NCI-H510A treated with DMSO at 0.1 percent for 48 hours (cell line): ENCODE measurements at places on chromosomes 6 and 20.

- DNase-seq, result no peak
Observed at GRCh38 chr6:111585241-111585973, 20.3 kb downstream of the TRAF3IP2 start.

GRCh38 chr6:167078745-167079144 is 44.2 kb upstream of the CCR6 start:
- DNase-seq, result no peak

GRCh38 chr6:145668844-145669243 is 66.5 kb downstream of the EPM2A start:
- DNase-seq, result no peak

DNA sequence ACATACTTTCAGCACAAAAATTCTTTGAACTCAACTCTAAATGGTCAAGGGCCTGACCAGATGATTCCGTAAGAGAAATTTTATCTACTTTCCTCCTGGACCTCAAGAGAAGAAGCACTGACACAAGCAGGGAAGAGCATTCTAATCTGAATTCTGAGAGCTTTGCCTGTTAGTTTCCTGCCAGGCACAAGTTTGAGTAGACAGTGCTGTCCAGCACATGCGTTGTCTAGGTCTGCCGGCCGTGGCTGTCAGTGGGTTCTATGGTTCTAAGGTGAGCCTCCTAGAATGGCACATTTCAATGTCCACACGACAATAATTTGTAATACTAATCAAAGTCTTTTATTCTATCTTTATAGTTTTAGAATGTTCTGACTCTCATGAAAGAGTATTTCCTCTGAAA is 91.9 kb downstream of the RFPL4B start:
- no peak for DNase-seq

DNA sequence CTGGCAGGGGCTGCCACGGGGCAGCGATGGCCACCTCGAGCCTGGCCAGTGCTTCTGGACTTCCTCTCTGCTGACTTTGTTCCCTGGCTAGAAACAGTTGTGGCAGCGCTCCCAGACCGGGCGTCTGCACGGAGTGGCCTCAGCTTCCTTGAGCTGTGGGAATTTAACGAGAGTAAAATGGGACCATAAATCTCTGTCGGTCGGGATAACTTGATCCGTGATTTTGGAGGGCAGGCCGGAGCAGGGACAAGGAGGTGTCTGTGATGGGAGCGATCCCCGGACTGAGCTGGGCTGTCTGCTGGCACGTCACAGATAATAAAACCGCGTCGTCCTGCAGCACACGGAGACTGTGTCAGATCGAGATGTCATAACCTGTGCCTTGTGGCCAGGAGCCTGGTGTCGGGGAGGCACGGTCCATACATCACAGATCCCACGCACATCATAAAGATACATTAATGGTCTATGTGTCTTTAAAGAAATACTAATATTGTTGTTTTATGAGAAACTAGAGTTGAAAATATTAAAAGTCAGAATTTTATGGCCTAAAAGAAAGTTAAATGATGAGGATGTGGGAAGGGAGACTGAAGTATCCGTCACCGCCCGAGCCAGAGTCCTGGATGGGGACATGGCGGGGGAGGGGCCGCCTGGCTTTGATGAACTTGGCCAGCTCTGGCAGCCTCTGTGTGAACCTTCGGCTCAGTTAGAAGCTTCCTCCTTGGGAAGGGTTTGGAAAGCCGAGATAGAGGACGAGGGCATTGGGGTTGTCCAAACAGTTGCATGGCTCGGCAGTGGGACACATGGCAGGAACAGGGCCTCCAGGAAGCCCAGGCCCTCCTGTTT is 6.5 kb upstream of the RBBP8NL start:
- DNase-seq, result no peak

GRCh38 chr20:37941992-37942391 is 39.1 kb downstream of the VSTM2L start:
- no peak for DNase-seq

DNA sequence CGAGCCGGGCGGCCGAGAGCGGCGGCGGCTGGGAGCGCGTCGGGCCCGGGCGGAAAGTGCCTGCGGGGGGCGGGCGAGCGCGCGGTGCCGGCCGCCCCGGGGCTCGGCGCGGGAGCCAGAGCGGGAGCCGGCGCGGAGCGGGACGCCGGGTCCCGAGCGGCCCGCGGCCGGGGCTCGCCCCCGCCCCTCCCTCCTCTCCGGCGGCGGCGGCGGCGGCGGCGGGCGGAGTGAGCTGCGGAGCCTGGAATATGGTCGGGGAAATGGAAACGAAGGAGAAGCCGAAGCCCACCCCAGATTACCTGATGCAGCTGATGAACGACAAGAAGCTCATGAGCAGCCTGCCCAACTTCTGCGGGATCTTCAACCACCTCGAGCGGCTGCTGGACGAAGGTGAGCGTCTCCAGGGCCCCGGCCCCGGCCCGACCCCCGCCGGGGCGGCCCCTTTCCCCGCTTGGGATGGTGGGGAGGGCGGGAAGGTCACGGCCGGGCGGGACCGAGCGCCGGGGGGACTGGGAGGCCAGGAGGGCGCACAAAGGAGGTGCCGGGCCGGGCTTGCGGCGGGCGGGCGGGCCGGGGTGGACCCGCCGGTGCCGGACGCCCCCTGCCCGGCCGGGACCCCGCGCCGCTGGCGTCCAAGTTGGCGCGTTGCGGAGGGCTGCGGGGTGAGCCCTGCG is 565 bp downstream of the QKI start:
- DNase-seq, result no peak

GRCh38 chr6:165922309-165922794 is 245.3 kb downstream of the TBXT start:
- no peak for DNase-seq

GRCh38 chr20:50318710-50319109 is 128.1 kb downstream of the CEBPB start:
- no peak for DNase-seq

- no peak for DNase-seq
Observed at GRCh38 chr6:12567682-12568081, 148.9 kb upstream of the PHACTR1 start.

DNA sequence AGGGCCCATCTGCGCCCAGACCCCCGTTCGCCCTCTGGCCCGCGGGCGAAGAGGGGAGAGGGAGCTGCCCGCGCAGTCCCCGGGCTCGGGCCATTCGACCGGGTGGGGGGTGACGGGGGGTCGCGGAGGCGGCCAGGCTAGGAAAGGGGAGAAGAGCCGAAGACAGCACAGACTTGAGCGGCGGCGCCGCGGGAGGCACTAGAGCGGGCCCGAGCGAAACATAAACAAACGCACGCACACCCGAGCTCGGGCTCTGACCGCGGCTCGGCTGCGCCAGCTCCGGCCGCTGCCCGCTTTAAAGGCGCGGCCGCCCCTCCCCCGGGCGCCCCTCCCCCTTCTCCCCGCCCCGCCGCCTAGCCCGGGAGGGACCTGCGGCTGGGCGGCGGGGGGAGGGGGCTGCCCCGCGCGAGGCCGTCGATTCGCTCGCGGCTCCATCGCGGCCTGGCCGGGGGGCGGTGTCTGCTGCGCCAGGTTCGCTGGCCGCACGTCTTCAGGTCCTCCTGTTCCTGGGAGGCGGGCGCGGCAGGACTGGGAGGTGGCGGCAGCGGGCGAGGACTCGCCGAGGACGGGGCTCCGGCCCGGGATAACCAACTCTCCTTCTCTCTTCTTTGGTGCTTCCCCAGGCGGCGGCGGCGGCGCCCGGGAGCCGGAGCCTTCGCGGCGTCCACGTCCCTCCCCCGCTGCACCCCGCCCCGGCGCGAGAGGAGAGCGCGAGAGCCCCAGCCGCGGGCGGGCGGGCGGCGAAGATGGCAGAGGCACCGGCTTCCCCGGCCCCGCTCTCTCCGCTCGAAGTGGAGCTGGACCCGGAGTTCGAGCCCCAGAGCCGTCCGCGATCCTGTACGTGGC is at the start of gene FOXO3:
TSS of gene FOXO3 (plus strand) at position 455 of the 846 bp plus-strand sequence. CDS start at position 747, 292 bp downstream.
- no peak for DNase-seq

DNA sequence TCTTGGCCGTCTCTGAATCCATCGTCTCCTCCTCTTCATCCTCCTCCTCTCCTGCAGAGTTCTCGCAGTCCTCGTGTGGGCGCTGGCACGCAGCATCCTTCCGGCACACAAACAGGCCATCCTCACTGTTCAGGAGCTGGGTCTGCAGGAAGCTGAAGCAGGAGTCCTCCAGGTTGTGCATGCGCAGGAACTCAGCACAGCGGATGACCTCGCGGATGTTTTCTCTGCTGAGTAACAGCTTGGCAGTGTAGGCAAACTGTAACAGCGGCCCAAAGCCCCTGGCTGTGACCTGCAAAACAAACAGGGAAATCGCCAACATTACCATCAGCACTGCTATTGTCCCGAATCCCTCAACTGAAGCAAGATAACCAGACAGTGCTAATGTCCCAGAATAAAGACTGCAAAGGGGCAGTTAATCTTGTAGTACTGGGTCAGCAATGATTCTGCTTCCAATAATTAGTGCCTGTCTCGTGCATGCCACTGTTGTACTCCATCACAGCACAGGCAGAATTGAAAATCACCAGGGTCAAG is 57.4 kb downstream of the GJA10 start:
- DNase-seq, result no peak

DNA sequence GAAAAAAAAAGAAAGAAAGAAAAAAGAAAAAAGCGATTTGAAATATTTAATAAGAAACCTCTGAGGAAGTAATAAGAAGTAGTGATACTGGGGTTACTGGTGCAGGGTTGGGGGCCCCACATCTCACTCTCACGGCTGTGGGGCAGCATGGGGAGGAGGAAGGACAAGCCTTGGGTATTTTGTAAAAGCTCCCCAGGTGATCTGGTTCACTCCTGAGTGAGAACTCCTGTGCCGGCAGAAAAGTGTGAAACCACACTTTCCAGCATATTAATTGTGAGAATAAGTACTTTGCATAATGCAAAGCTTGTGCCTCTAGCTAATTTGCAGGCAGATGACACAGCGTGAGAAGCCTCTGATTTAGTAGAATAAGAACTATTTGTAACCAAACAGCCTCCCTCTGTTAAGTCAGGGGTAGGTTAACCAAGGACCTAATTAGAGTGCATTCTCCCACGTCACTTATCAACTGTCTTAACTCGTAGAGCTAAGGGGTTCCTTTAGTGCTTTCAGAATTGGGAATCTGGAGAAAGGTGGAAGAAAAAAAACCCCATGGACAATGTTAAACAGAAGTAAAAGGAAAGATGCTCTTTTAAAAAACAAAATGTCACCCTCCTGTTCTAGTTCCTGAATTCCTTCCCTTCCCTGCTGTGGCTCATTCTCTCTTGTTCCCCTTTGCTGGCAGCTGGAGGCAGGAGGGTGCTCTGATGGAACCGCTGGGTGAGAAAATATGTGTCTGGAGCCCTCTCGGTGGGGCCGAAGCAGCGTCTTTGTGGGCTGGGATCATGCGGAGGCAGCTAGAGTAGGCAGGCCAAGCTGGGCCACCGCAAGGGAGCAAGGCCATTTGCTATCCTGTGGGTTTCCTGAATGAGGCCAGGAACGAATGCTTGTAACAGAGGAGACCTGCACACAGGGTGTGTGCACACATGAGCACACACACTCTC is 108.7 kb downstream of the FYN start:
- DNase-seq, result no peak

DNA sequence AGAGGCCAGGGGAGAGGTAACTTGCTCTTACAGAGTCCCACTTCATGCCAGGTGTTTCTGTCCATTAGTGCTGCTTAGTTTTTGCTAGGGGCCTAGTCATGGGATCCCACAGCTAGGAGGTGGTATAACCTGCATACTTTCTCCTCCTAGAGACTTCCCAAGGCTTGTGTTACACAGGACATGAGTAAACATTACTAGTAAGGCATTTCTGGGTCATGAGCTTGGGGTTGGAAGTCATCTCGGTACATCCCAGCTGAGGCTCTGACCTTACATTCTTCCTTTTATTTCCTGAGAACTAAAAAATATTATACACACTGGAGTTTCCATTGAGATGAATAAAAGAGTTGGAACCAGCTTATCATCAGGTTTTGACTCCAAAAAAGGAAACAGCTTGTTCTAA is 20.9 kb upstream of the PNPLA1 start:
- peak; percentile 20 for DNase-seq

GRCh38 chr20:3156811-3157619 is 2.6 kb downstream of the FASTKD5 start:
- DNase-seq, result no peak

DNA sequence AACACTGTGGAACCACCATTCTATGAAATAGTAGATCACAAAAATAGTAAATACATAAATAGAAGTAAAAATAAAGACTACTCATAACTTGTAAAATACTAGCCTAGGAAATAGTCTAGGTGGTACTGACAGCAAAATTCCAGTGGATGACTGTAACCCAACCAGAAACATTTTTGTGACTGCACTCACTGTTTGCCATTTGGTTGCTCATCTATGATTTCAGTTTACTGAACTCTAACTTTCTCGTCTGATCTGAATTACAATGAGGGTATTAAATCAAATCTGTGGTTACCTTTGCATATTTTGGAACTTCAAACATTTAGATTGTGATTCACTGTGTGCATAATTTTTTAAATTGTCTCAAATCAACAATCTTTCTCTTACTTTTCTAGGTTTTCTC is 151.1 kb downstream of the KHDC1L start:
- no peak for DNase-seq

- no peak for DNase-seq
Observed at GRCh38 chr20:37413023-37413334, 67.0 kb downstream of the SRC start.

GRCh38 chr6:79949233-79949632 is 1.9 kb upstream of the ELOVL4 start:
- DNase-seq, result peak; percentile 12
